ENCODE measurements at places on chromosomes 13 and 19.

- no peak for DNase-seq
These were observed 2.8 kb upstream of the STOML3 start for GRCh38 chr13:38993381-38993780.

GRCh38 chr13:43408274-43408673 lies 378.5 kb downstream of the ENOX1 start:
- DNase-seq: no peak

GRCh38 chr13:26012995-26013394 lies 38.8 kb downstream of the SHISA2 start:
- no peak for DNase-seq

GRCh38 chr13:42215578-42216421 lies 56.2 kb upstream of the AKAP11 start:
- DNase-seq: no peak

GRCh38 chr19:522726-523125 lies 8.8 kb upstream of the CDC34 start:
- peak; percentile 74 for DNase-seq

GRCh38 chr19:33868788-33869412 lies 72.2 kb downstream of the KCTD15 start:
- DNase-seq: peak; percentile 60

DNA sequence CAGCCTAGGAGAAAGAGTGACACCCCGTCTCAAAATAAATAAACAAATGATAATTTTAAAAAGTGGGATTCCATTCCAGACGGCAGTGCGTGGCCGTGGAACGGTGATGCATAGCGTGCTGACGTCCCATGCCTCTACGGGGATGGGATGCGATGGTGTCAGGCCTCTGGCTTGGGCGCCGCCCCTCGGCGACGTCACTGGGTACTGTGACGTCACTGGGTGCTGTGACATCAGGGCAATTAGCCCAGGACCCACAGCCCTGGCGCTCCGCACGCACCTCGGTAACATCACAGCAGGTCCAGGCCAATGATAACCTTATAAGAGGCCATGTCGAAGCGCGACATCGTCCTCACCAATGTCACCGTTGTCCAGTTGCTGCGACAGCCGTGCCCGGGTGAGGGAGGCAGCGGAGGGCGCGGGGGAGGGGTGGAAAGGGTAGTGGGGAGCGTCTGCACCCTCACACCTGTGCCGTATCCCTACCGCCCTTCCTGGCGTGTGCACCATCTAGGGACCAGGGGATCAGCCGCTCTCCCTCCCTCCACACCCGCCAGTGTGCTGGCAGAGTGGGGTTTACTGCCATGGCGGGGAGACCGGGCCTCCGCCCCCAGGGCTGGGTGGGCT lies at the start of gene GAPDHS:
GAPDHS (plus strand) TSS at position 256 of the 621 bp plus-strand sequence; CDS start at position 328, 72 bp downstream.
- no peak for DNase-seq

DNA sequence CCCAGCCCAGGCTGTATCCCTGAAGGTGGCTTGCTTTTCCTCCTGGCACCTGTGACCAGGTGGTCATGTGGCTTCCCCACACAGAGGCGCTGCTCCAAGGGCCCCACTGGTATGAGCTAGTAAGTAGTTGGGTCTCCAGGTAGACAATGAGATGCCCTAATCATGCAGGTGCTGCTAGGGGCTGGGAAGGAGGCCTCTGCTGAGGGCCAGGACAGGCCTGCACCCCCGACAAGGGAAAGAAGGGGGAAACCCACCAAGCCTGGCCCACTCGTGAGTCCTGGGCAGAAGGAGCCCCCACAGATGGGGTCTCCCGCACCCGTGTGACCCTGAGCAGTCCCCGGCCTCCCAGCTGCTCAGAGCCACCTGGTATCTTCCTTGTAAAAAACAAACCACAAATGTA lies 13.2 kb downstream of the PEX11G start:
- DNase-seq: no peak

GRCh38 chr19:37991176-37991835 lies 84.3 kb downstream of the SIPA1L3 start:
- no peak for DNase-seq

DNA sequence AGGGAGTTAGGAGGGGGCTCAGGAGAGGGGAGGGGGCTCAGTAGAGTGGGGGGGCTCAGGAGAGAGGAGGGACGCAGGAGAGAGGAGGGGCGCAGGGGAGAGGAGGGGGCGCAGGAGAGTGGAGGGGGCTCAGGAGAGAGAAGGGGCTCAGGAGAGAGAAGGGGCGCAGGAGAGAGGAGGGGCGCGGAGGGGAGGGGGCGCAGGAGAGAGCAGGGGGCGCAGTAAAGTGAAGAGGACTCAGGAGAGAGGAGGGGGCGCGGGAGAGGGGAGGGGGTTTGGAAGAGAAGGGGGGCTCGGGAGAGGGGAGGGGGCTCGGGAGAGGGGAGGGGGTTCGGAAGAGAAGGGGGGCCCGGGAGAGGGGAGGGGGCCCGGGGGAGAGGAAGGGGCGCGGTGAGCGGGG lies 700 bp downstream of the MADCAM1 start:
- no peak for DNase-seq

- DNase-seq: no peak
These were observed 13.0 kb downstream of the PRKCSH start for GRCh38 chr19:11448410-11448809.

- DNase-seq: no peak
These were observed 171.6 kb downstream of the ZIC5 start for GRCh38 chr13:99800011-99800410.

- no peak for DNase-seq
These were observed 36.4 kb downstream of the ATP11A start for GRCh38 chr13:112726016-112726767.

DNA sequence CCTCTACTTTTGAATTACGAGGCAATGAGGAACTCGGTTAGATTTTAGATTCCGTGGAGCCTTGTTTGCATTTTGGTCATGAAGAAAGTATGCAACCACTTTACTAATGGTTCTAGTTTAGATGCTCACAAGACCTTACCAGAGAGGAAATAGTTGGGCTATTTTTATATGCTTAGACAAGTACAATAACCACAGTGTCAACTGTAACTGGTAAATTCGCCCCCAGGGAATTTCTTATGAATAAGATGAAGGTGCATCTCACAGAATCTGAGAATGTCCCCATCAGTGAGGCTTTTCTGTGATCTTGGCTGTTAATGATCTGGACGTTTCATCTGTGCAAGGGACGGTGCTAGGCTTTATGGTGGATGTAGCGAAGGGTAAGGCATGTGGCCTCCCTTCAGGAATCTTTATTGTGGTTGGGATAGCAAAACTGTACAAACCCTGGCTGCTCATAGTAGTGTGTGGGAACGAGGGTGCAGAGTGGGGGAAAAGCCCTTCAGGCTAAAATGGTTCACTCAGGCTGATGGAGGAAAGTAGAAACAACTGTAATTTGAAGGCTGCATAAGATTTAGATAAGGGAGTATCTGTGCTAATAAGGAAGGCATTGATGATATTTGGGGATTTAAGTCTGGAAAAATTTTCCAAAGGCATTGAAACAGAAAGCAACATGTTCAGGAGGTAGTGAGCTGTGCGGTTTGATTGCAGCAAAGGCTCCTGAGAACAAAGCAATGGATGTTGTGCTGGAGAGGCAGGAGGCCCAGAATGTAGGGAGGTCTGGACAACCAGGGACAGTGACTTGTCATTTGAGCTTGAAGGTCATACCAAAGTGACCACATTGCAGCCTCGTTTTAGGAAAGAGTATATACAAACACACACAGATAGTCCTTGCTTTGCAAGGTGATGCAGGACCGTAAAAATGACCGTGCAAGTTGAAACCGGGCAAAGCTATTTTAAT lies 28.4 kb downstream of the UBAC2 start:
- DNase-seq: no peak

DNA sequence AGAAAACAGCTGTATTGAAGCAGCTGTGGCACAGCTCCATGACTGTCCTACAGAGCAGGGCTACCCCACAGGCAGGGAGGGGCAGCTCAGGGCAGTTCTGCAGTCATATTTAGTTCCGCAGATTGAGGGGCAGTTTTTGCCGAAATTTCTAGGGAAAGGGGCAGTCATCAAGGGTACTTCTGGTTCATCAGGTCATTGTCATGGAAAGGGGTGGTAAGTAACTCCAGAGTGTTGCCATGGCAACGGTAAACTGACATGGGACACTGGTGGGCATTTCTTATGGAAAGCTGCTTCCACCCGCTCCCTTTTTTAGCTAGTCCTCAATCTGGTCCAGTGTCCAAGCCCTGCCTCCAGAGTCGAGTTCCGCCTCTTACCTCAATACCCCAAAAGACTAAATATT lies 702.8 kb downstream of the LIG4 start:
- DNase-seq: no peak

- DNase-seq: no peak
These were observed 194.4 kb downstream of the GGACT start for GRCh38 chr13:100394005-100394695.

- DNase-seq: no peak
These were observed 176.4 kb downstream of the FLT1 start for GRCh38 chr13:28318496-28318895.

- DNase-seq: peak; percentile 84
These were observed 591 bp downstream of the DEDD2 start for GRCh38 chr19:42216653-42217519.

GRCh38 chr19:8320564-8321066 lies 560 bp downstream of the NDUFA7 start:
- DNase-seq: no peak

Measured in posterior cingulate gyrus (tissue), 11 donors.